ENCODE measurements at places on chromosomes 1 and 21.
A peak's percentile ranks its signal among the peaks of the same experiment; 100 is the strongest.

GRCh38 chr1:230863449-230863848 is 4.9 kb downstream of the C1orf198 start:
- DNase-seq = no peak

GRCh38 chr1:167551362-167551761 is 2.2 kb downstream of the CREG1 start:
- DNase-seq = no peak

GRCh38 chr1:35079003-35079930 is at the start of gene ZMYM1:
Gene ZMYM1, plus strand, starts transcription at chr1:35079385. Its CDS starts 14,603 bp downstream, at chr1:35093988.
- peak; percentile 63 for DNase-seq

DNA sequence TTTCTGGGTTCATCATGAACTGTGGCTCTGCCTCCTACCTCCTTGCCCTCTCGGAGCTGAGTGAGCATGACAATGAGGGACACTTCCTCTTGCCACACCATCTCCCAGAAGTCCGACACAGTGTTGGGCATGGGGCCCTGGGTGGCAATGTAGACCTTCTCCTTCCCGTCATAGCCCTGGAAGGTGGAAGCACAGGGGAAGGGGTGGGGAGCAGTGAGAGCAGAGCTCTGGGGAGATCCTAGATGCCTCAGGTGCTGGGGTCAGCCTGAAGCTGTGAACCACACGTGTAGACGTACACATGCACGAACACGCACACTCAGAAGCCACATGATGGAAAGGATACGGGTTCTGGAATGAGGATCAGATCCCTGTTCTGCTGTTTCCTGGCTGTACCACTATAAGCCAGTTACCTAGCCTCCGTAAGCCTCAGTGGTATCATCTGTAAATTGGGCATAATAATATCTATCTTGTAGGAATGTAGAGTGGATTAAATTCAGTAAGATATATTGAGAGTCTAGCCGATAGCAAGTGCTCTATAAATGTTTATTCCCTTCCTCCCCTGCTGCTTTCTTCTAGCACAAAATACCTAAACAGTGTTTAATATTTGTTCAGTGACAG is 6.1 kb downstream of the PTPN7 start:
- no peak for DNase-seq

GRCh38 chr1:98323906-98324358 is 337.6 kb upstream of the SNX7 start:
- DNase-seq = no peak
